ENCODE measurements at places on chromosomes 3 and 15. TPM values are rescaled to one million over a fixed set of nuclear protein-coding genes. Genes with fewer than 3 reads are reported as not detected.
A peak's percentile ranks its signal among the peaks of the same experiment; 100 is the strongest.

Gene CCDC54
- not detected for total RNA-seq

DNA sequence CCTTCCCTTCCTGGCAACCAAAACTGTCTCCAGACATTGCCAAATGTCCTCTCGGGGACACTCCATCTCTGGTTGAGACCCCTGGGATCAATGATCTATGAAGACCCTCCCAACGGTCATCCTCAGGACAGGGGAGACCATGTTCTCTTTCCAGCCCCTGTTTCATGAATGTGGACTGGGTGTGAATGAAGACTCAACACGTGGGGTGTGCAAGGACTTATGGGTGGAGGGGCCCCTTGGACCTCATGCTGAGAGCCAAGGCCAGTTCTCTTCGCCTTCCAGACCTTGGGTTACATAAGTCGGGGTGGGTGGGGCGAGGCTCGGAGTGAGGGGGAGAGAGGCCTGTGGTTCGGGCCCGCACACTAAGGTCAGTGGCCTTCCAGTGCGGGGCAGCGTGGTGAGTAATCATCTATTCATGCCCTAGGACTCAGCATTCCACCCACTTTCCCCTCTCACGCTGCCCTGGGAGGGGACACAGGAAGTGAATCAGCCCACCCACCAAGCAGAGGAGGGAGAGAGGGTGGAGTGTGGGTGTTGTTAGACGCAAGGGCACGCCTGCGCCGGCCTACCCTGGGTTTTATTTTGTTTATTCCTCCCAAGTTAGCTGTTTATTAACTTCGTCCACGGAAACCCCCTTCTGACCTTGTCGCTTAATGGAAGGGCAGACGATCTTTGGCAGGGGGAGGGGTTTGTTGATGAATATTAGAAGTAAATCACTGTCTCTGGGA is 6.7 kb downstream of the PAQR5 start:
- peak; percentile 71 for DNase-seq

DNA sequence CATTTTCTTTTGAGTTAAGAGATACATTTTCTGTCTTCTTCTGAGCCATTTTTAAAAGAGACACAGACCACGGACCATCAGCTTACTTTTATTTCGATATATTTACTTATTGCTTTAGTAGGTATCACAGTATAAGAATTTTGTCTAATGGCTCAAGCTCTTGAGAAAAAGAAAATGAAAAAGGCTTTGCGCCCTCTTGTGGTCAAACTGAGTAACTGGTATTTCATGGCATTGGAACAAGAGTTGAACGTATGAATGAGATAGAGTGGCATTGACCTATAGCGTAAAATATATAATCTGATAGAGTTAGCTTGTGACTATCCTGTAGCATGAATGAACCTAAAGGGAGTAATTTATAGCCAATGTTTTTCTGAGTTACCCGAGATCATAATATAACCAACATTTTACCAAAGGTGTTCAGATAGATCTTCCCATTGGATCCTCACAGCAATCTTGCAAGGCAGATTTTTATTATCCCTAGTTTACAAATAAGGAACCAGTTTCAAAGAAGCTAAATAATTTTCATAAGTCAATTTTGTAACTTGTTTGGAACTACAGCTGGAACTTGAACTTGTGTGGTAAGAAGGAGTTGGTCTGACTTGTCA is 154.6 kb downstream of the POLR2M start:
- DNase-seq, result peak; percentile 56

Gene CATSPER2
- total RNA-seq, result 10.8 TPM

GRCh38 chr15:57064033-57064432 is 145.6 kb downstream of the TCF12 start:
- DNase-seq, result no peak

DNA sequence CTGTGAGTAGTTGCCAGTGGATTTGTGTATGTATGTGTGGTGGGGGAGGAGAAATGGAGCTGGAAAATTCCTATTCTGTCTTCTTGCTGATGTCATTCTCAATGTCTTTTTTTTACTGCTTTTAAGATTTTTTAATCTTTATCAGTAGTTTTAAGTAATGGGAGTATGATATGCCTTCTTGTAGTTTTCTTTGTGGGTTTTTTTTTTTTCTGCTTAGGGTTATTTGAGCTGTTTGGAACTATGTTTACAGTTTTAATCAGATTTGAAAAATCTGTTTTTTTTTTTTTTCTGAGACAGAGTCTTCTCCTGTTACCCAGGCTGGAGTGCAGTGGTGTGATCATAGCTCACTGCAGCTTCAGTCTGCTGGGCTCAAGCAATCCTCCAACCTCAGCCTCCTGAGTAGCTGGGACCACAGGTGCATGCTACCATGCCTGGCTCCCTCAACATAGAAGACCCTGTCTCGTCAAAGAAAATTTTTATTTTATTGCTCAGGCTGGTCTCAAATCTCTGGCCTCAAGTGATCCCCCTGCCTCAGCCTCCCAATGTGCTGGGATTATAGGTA is 37.1 kb downstream of the RPL39L start:
- no peak for DNase-seq

- DNase-seq, result no peak
Measured at GRCh38 chr3:127374086-127375010, 86.5 kb upstream of the PRR20G start.

Gene GOLGA8M
- 1.3 TPM for total RNA-seq

- DNase-seq, result no peak
Measured at GRCh38 chr3:138898301-138898700, 48.6 kb downstream of the FOXL2 start.

DNA sequence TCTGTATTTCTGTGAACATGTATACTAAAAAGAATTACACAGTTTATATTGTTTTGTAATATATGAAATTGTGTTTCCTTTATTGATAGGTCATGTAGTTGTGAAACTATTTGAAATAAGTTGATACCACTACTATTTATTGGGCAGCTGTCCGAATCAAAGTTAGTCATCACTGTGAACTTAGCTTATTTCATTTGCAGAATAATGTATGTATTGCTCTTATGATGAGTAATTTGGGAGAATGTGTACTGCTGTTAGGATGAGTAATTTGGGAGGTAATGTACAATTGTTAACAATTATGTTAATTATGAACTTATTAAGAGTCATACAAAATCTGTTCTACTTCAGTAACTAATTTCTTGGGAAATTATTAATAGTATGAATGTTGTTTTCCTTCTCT is 22.2 kb downstream of the FXR1 start:
- no peak for DNase-seq

Gene PEX11A
- 15.5 TPM for total RNA-seq

Gene PDE12
- 19.5 TPM for total RNA-seq

Gene CTXND1
- 0.09 TPM for total RNA-seq

Gene SHC4
- 0.43 TPM for total RNA-seq

DNA sequence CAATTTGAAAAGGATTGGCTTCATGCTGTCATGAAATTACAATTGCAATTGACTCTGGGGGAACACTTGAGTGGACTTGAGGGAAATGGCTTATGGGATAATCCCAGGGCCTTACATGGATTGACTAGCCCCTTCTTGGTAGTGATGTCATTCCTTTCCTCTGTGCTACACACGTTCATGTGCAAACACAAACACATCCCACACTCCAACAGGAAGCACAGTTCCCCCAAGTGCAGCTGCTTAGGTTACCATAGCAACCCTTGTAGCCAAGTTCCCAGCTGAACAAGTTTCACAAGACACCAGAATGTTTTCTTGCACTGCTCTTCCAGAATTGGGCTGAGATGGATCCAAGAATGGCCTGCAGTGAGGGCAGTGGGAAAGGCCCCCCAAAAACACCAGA is 217.0 kb downstream of the ZNF621 start:
- DNase-seq, result no peak

- no peak for DNase-seq
Measured at GRCh38 chr3:108461661-108462111, 48.7 kb downstream of the MYH15 start.

GRCh38 chr15:57570994-57571393 is 20.7 kb upstream of the MYZAP start:
- DNase-seq, result no peak

Gene CCR5
- total RNA-seq, result 1.9 TPM

Gene NDUFB5
- 138 TPM for total RNA-seq

- DNase-seq, result no peak
Measured at GRCh38 chr3:196916221-196916620, 26.1 kb downstream of the NCBP2 start.

DNA sequence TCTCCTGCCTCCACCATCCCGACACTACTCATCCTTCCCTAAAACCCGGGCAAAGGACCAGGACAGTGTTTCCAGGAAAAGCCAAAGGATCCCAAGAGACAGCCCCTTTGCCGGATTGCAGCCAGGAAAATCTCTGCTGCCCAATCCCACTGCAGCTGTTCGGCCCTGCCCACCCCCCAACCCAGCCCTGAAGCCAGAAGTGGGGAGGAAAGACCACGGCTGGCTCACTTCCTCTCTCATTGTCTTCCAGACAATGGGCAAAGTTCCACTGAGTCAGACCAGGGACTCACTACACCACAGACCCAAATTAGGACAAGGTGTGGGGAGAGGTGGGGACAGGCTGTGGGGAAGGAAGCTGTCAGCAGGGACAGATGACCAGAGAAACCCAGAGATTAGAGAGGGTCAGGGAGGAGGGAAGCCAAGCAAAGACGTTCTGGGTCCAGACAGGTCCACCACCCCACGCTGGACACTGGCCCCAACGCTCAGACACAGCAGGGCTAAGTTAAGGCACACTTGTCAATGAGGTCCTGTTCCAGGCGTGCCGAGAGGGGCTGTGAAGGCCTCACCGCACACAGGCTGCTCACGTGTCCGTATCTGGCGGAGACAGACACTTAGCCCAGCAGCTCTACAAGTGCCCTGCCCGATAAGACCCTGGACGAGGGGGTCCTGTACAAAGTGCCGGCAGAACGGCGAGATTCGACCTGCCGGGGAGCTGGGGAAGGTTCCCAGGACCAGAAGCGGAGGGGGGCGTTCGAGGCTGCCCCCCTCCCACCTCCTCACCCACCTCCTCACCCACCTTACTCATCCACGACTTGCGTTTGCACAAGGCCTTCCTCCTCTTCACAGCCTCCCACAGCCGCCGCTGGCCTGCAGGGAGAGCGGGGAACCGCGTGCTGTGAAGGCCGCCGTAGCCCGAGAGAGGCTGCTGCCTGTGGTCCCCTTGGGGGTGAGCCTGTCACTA is 21.9 kb downstream of the TNK2 start:
- DNase-seq, result peak; percentile 30

- DNase-seq, result no peak
Measured at GRCh38 chr15:74209997-74210671, 7.5 kb upstream of the STRA6 start.

Measured in mucosa of descending colon (tissue), 3 donors.